ENCODE measurements at places on chromosomes 1 and 21. TPM values are rescaled to one million over a fixed set of nuclear protein-coding genes. Genes with fewer than 3 reads are reported as not detected.

Gene KRTCAP2
- total RNA-seq = 146 TPM

Gene DNAI4
- total RNA-seq = 4.0 TPM

DNA sequence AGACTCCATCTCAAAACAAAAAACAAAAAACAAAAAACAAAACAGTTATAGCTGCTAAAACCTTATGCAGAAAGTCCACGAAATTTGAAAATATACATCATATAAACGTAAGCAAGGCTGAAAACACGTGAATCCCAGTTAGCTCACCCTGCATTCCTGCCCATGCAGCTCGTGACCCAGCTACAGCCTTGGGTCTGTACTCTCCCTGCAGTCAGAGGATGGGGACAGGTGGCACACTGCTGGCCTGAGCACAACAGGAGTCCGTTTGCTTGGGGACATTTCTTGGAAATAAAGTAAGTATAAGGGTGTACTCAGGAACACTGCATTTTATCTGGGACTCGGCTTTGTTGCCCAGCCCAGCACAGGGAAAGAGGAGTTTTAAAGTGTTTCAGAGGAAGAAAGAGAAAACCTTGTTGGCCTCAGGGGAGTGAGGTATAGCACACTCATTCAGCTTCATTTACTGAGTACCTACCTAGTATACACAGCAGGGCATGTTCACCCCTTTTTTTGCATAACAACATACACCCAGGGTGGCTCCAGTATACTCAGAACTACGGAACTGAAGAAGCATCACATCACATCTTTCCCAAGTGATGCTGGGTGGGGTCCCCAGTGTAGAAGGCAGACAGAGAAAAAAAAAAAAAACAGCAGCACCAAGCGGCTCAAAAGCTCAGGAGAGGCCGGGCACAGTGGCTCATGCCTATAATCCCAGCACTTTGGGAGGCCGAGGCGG lies 44.1 kb downstream of the CAPZB start:
- no peaks in the 10 kb centered on the region for H3K36me3 ChIP-seq
- H3K4me1 ChIP-seq = peaks cover 9% of the 10 kb centered on the region
- no peak overlapping the region for H3K27ac ChIP-seq
- no peak for DNase-seq
- H3K27me3 ChIP-seq = no peaks in the 10 kb centered on the region

Gene GJA5
- 2.8 TPM for total RNA-seq

DNA sequence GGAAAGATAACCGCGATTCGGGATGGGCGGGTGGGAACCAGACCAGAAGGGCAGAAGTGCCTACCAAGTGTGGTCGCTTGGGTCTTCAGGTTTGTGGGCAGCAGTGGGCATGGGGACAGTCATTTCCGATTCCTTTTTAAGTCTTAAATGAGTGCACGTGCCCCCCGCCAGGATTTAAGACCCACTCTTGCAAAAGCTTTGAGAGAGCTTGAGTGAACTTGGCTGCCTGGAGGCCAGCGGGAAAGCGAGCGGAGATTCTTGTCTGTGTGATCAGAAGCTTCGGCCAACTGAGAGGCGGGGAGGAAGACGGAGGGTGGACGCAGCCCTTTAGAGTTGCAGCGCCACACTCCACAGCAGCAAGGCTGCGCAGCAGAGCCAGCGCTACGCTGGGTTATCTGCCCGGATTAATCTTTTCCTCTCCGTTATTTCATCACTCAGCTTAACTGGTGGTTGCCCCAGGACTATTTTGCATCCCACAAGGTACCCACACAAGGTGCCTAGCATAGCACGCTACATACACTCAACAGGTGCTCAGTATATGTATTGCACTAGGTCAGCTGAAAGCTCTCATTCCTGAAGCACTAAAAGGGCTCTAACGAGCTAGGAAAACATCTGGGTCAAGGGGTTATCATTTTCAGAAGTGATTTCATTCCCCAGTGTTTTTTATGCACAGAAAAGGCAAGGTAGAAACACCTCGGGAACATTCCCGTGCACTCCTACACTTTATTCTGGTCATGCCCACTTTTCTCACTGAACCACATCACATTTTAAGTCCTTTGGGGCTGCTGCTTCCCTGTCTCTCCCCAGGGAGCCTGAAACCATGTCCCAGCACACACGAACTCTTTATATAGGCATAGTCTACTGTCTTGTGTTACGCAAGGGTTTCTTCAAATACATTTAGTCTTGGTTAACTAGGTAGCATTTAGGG lies 1.5 kb upstream of the BATF3 start:
- H3K4me3 ChIP-seq = peak overlapping the region; percentile 36
- peaks cover 58% of the 10 kb centered on the region for H3K27me3 ChIP-seq

GRCh38 chr1:170114906-170115305 lies 30.9 kb upstream of the NTMT2 start:
- H3K4me3 ChIP-seq = no peak overlapping the region
- H3K4me1 ChIP-seq = no peaks in the 10 kb centered on the region
- no peaks in the 10 kb centered on the region for H3K36me3 ChIP-seq
- H3K27me3 ChIP-seq = no peaks in the 10 kb centered on the region

Gene GJB4
- total RNA-seq = 0.11 TPM

DNA sequence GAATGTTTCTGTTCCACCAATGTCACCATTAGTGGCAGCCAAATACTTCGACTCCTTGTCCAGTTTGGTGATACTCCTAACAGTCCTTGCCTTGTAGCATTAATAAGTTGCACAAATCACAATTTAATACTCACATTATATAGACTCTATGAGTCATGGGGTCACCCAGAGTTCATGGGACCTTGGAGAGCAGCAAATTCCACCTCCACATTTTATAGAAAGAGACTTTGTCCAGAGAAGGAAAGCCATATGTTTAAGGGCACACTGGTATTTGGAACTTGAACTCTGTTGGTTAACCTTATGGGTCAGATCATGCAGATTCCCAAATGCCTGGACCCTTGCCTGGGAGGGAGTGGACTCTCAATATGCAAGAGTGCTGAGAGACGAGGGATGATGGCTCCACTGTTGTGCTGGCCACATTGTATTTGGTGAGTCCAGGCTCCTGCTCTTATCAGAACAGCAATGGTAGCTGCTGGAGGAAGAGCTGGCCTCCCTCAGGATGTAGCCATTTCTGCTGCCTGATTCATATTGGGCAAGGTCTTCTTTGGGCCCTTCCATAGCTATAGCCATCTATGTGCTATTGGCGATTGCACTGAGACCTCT lies 30.6 kb downstream of the DNAJC6 start:
- H3K27me3 ChIP-seq = no peaks in the 10 kb centered on the region
- DNase-seq = no peak
- no peak overlapping the region for H3K4me3 ChIP-seq
- no peaks in the 10 kb centered on the region for H3K4me1 ChIP-seq
- no peak overlapping the region for H3K27ac ChIP-seq

DNA sequence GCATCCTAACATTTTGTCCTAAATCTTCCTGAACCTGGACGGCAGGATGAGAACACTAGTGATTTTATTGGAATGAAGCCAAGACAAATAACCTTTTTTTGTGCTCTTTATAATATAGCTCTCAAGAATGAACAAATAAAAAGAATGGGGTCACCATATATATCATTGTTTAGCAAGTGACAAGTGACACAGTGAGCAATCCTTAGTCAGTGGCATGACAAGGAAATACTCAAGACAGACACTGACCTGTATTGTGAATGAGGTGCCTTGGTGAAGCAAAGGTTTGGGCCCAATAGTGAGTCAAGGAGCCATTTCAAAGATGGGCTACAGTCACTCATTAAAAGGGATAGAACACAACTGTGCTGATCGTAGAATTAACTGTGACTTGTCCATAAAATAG lies 35.7 kb downstream of the PTGFR start:
- no peak overlapping the region for H3K4me3 ChIP-seq
- H3K36me3 ChIP-seq = no peaks in the 10 kb centered on the region

- DNase-seq = no peak
- H3K4me3 ChIP-seq = no peak overlapping the region
- H3K27ac ChIP-seq = no peak overlapping the region
- no peaks in the 10 kb centered on the region for H3K4me1 ChIP-seq
Observed at GRCh38 chr1:7896994-7897393, 43.6 kb downstream of the TNFRSF9 start.

- H3K36me3 ChIP-seq = no peaks in the 10 kb centered on the region
- no peaks in the 10 kb centered on the region for H3K27me3 ChIP-seq
- no peak overlapping the region for H3K4me3 ChIP-seq
- no peak overlapping the region for H3K27ac ChIP-seq
- DNase-seq = no peak
- no peaks in the 10 kb centered on the region for H3K4me1 ChIP-seq
Observed at GRCh38 chr1:198254948-198255347, 98.2 kb downstream of the NEK7 start.

DNA sequence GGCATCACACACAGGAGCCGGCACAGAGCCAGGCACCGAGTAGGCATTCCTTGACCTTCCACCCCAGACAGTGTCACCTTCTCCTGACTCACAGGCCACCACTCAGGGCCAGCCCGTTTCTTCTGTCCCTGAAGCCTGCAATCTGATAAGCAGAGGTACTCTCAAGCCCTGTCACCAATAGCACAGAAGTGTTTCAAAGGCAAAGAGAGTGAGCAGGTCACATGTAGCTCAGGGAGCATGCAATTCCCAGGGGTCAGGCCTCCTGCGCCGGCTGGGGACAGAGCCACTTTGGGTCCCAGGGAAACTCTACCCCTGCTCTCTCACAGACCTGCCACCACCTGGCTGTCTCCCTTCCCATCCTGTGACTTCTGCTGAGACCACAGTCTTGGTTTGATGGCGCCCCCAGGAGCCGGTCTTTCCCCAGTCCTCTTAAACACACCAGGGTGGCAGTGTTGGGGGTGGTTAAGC lies 13.2 kb downstream of the CAPN9 start:
- H3K36me3 ChIP-seq = no peaks in the 10 kb centered on the region
- H3K27me3 ChIP-seq = no peaks in the 10 kb centered on the region
- DNase-seq = no peak
- no peak overlapping the region for H3K4me3 ChIP-seq
- no peak overlapping the region for H3K27ac ChIP-seq
- H3K4me1 ChIP-seq = no peaks in the 10 kb centered on the region

- DNase-seq = no peak
- H3K36me3 ChIP-seq = no peaks in the 10 kb centered on the region
- H3K27ac ChIP-seq = no peak overlapping the region
- H3K4me3 ChIP-seq = no peak overlapping the region
Observed at GRCh38 chr1:7886405-7886745, 33.5 kb upstream of the UTS2 start.

Gene KCTD3
- total RNA-seq = 55.6 TPM

Gene PTPN7
- total RNA-seq = not detected

GRCh38 chr1:168372307-168372706 lies 91.6 kb downstream of the TBX19 start:
- DNase-seq = no peak
- no peaks in the 10 kb centered on the region for H3K27me3 ChIP-seq
- H3K36me3 ChIP-seq = no peaks in the 10 kb centered on the region
- H3K4me3 ChIP-seq = no peak overlapping the region
- H3K27ac ChIP-seq = no peak overlapping the region

Gene NOC2L
- 130 TPM for total RNA-seq

Gene RBP7
- 7.2 TPM for total RNA-seq

DNA sequence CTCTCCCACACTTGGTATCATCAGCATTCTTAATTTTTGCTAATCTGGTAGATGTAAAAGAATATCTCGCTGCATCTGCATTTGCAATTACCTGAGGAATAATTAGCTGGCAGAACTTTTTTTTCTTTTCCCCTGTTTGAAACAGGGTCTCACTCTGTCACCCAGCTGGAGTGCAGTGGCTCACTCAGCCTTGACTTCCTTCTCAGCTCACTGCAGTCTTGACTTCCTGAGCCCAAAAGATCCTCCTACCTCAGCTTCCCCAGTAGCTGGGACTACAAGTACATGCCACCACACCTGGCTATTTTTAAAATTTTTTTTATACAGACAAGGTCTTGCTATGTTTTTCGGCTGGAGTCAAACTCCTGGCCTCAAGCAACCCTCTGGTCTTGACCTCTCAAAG lies 35.4 kb upstream of the ENAH start:
- H3K36me3 ChIP-seq = no peaks in the 10 kb centered on the region
- DNase-seq = no peak
- H3K4me1 ChIP-seq = no peaks in the 10 kb centered on the region
- H3K27me3 ChIP-seq = no peaks in the 10 kb centered on the region

- DNase-seq = no peak
- no peaks in the 10 kb centered on the region for H3K4me1 ChIP-seq
- H3K27me3 ChIP-seq = no peaks in the 10 kb centered on the region
- no peak overlapping the region for H3K4me3 ChIP-seq
Observed at GRCh38 chr1:211789641-211790464, 40.7 kb downstream of the LPGAT1 start.
